ENCODE measurements at places on chromosomes 11 and 22.

DNA sequence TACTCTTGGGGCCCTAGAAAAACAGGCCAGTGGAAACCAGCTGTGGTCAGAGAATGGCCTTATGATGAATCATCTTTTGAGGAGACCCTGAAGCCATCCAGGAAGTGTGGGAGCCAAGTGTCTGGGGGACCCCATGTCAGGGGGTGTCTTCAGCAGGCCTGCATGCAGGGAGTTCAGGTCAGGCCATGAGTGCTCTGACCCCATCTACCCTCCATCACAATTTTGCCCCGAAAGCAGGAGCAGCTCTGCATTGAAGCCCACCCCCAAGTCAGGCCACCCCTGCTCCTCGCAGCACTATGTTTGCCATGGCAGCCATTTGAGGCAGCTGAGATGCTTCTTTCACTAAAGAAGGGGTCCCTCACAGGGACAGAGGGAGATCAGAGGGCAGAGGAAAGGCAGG lies 41.3 kb downstream of the CHST1 start:
- no peak for DNase-seq

DNA sequence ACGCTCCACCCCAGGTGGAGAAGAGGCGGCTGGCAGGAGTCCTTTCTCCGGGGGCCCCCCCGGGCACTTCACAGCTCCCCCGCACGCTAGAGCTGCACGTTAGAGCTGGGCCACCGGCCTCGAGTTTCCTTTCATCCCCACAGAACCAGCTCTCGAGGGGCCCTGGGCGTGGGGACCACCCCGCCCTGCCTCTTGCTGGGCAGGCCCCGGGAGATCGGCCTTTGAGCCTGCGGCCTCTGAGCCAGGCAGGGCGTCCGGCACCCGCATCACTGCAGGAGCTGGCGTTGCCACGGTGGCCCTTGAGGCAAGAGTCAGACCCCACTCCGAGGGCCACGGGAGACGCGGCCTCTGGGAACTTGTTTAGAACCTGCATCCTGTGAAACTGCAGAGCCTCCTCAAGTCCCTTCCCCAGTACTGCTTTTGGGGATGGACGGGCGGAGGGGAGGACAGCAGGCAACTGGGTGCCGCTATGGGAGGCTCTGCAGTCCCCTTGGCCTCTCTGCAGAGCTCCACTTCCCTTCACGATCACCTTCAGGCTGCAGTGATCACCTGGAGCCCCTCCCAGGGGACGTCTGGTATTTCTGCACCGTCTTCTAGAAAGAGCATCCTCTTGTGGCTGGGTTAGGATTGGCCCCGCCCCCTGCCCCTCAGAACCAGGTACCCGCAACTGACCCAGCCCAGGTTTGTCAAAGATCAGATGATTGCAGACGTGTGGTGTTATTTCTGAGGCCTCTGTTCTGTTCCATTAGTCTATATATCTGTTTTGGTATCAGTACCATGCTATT lies 13.9 kb upstream of the GAL start:
- no peak for DNase-seq

DNA sequence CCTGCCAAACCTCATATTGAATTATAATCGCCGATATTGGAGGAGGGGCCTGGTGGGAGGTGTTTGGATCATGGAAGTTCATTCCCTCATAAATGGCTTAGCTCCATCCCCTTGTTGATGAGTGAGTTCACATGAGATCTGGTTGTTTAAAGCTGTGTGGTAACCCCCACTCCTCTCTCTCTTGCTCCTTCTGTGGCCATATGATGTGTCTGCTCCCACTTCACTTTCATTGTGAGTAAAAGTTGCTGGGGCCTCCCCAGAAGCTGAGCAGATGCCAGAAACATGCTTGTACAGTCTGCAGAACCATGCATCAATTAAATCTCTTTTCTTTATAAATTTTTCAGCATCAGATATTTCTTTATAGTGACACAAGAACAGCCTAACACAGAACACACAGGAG lies 929.0 kb upstream of the FAT3 start:
- no peak for DNase-seq

GRCh38 chr11:6724013-6724412 lies 40.9 kb upstream of the MRPL17 start:
- no peak for DNase-seq

- DNase-seq: no peak
Observed at GRCh38 chr11:107752949-107753822, 41.3 kb upstream of the SLN start.

- DNase-seq: no peak
Observed at GRCh38 chr11:111177037-111177871, 68.3 kb upstream of the POU2AF2 start.

DNA sequence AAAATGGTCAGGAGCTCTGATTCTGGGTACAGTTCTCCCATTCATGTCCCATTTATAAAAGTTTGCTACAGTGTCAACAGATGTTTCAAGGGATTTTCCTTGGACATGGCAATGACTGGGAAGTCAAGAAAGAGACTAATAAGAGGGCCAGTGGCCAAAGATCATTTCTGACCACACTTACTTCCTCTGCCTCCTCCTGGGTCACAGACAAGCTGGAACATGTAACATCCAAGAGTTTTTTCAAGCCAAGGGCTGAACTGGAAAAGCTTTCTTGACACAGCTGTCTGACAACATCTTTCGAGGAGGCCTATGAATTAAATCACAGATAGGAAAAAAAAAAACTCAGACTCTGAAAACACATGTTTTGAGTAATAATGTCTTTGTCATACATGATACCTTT lies 8.7 kb downstream of the COMMD9 start:
- no peak for DNase-seq

- DNase-seq: no peak
Observed at GRCh38 chr11:13550761-13551160, 55.0 kb upstream of the PTH start.

GRCh38 chr11:108340973-108341372 lies 118.1 kb downstream of the ATM start:
- DNase-seq: no peak

DNA sequence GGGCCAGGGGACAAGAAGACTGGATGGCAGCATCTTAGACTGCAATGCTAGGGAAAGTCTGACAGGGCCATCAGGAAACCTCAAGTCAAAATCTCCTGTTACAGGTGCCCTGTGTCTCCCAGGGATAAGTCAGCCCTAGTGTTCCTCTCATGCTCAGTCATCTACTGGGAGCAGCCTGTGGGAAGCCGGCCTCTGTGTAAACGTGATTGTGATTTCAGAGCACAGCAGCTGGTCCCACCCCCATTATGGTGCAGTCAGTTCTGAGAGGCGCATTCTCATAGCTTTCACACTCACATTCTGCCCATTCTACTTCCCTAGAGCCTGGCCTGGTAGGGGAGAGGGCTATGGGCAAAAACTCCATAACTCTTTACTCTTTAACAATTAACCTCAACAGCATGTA lies 7.2 kb upstream of the SLN start:
- DNase-seq: no peak

Data from activated T-cell treated with anti-CD3 and anti-CD28 coated beads for 4 hours (primary cell).